ENCODE measurements at places on chromosomes 13 and 19.

DNA sequence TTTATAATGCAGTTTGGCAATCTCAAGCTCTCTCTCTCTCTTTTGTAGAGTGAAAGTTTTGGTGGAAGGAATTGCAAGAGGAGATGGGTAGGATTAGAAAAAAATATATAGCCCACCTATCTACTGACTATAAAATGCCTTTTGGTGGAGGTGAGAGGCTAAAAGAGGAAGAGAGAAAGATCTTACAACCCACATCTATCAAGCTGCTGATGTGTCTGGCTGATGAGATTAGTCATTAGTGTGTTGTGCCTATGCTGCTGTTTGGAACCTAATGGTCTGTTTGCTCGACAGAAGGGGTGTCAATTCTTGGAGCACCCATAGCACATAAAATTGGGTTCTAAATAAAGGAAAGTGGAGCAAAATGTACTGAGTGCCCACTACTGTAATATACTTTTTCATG, 411.0 kb downstream of the HS6ST3 start:
- no peak for DNase-seq

GRCh38 chr13:94713561-94714182, 1.3 kb upstream of the SOX21 start:
- no peak for DNase-seq

DNA sequence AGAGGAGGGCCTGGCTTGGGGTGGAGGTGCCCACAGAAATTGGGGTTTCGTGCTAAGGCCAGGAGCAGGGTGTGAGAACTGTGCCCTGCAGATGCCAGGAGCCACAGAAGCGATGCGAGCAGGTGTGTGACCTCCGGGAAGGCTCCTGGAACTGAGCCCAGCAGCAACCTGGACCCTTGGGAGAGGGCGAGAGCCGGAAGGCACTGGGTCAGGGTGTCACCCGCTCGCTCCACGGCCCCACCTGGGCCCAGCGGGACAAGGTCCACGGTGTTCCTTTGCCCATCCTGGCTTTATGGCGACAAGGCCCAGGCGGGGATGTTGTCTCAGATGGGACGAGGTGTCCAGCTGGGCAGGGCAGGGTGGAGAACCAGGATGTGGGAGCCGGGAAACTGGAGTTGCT, 4.2 kb downstream of the MISP start:
- DNase-seq, result no peak

- no peak for DNase-seq
Observed at GRCh38 chr13:74866101-74866500, 615.9 kb downstream of the TBC1D4 start.

GRCh38 chr19:7603919-7604318, 8.3 kb downstream of the CAMSAP3 start:
- no peak for DNase-seq

GRCh38 chr19:43727593-43727853, 11.6 kb downstream of the IRGC start:
- no peak for DNase-seq

- no peak for DNase-seq
Observed at GRCh38 chr13:20465218-20465879, 60.3 kb downstream of the CRYL1 start.

GRCh38 chr13:109593230-109593629, 193.2 kb downstream of the IRS2 start:
- DNase-seq, result no peak

- DNase-seq, result no peak
Observed at GRCh38 chr13:85520445-85520844, 278.8 kb downstream of the SLITRK6 start.

- DNase-seq, result no peak
Observed at GRCh38 chr13:35818633-35819067, 312.5 kb downstream of the DCLK1 start.

GRCh38 chr19:45016388-45017314, 15.4 kb downstream of the RELB start:
- DNase-seq, result peak; percentile 58

Data from stimulated activated CD8-positive, alpha-beta memory T cell treated with anti-CD3 and anti-CD28 coated beads, Interleukin-4, amount 100 ng/mL, for 4 hours (primary cell).